ENCODE measurements at places on chromosomes 6 and 20.

DNA sequence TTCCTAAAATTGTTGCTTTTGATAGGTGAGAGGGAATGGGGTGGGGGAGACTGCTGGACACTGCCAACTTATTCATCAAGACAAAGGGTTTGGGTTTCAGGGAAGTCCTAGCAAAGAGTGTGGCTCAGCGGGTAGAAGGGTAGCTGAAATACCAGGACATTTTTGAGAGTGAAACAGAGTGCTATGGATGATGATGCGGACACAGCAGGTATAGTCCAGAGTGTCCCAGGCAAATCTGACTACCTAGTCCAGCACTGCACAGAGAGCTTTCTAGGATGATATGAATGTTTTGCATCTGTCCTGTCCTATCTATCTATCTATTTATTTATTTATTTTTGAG is 154.3 kb downstream of the BCAS1 start:
- DNase-seq: no peak

GRCh38 chr6:154590756-154591155 is 80.3 kb upstream of the CNKSR3 start:
- no peak for DNase-seq

DNA sequence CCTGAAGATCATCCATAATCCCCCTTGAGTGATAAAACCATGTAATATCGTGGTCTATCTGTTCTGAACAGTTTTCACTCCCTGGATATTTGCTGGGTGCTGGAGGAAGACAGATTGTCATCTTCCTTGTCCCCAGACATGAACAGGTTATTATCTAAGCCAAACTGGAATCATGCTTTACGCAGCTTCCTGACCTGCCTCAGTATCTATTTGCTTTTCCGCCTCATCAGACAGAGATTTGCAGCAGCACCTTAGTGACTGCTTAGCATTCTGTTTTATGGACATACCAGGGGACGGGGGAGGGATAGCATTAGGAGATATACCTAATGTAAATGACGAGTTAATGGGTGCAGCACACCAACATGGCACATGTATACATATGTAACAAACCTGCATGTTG is 124.6 kb downstream of the SLC23A2 start:
- DNase-seq: peak; percentile 23

- no peak for DNase-seq
Measured at GRCh38 chr6:15296735-15297134, 50.9 kb downstream of the JARID2 start.
